Stimulated activated CD4-positive, alpha-beta T cell treated with anti-CD3 and anti-CD28 coated beads, Interleukin-4, amount 100 ng/mL, for 4 hours (primary cell): ENCODE measurements at places on chromosomes 6 and 20.

- no peak for DNase-seq
Observed at GRCh38 chr6:38193051-38193450, 373.5 kb downstream of the ZFAND3 start.

- DNase-seq = no peak
Observed at GRCh38 chr6:43887906-43888683, 118.1 kb downstream of the VEGFA start.

DNA sequence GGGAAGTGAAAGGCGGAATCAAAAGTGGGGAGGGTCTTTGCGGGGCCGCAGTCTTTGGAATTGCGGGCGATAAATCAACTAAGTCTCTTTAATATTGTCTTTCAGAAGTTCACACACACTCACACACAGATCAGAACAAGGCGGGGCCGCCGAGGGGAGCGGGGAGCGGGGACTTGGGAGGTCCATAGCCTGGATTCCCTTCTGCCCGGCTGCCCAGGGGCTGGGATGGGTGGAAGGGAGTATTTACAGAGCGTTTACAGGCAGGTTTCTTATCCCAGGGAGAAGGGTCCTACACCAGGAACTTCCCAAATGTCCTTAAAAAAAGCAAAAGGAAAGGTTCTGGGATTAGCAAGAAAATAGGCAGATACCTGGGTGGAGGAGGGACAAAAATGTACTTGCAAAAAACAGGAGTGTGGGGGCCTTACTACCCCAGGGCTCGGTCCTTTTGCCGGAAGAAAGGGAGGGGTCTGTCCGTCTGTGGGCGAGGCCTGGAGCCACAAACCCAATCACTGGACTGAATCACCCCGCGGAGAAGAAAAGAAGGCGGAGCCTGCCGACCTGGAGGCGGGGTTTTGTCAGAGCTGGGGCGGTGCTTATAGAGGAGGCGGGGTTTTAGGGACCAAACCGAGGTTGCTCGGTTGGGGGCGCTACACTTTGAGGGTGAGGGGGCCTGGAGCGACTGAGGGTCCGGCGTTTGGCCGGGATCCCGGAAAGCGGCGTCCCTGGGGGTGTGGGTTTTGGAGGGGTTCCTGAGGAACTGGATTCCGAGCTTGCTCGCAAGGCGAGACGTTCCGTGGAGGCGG lies 3.2 kb downstream of the PRRT1 start:
- peak; percentile 62 for DNase-seq

GRCh38 chr20:23412026-23412425 lies 9.3 kb downstream of the NAPB start:
- DNase-seq = no peak

DNA sequence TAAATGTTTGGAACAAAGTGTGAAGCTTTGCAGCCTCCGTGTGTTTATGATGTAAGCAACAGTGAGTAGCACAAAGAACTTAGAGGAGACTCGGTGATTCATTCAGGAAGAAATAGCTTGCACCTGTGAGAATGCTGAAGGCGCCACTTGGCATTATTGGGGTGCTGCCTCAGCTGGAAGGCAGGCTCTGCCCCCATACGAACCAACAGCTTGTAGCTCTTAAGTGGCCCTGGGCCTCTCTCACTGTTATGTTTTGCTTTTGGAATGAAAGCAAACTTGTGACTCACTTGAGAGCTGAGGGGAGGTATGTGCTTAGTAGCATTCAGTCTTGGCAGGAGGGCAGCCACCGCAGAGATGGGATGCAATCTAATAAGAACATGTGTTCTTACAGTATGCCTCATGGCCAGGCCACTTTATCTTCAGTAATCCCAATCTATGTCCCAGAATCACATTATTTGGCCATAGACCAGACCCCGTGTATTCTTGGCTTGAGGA lies 310.7 kb downstream of the EYA4 start:
- DNase-seq = no peak

GRCh38 chr6:55941702-55942101 lies 66.3 kb upstream of the BMP5 start:
- no peak for DNase-seq

DNA sequence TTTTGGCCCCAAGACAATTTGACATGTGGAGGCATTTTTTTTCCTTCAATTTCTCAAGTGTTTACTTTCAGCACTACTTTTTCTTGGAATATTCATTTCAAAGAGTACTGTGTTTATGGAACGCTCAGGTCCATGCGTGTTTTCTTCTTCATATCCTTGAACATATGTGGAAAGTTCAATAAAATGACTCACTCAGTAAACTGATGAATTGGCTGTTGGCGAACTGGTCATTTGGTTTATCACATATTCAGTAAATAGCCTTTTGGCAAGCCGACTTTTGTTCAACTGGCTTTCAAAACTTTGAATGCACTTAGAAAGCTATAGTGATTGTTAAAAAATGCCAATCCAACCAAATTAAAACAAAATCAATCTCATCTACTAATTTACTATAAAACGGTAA lies 964.6 kb upstream of the SLC35B3 start:
- no peak for DNase-seq

DNA sequence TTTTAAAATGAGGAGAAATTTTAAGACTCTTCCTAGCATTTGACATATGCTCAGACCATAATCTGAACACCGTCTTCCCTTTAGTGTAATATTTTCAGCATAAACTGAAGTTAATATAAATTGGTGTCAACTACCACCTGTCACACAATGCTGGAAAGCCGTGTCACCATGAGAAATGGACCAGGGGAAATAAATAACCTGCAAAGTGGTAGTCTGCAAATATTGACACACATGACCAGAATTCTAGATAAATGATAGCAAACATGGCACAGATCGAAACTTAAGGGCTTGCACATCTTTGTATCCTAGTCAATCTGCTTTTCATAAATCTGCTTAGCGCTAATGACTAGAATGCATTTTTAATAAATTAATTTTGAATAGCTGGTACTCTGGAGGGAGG lies 191.9 kb downstream of the CD83 start:
- no peak for DNase-seq

DNA sequence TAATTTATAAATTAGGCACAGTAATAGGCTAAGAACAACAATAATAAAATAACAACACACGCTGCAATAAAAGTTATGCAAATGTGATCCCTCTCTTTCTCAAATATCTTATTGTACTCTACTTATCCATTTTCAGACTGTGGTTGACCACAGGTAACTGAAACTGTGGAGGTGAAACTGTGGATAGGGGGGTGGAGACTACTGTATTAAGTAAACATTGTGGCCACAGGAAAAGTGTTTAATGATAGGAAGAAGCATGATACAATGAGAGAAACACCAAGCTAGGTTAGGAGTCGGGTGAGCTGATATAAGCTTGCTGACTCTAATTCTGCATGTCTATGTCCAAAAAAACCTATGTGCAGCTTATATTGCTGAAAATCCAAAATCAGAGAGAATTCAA lies 23.0 kb downstream of the NHLRC1 start:
- DNase-seq = no peak

DNA sequence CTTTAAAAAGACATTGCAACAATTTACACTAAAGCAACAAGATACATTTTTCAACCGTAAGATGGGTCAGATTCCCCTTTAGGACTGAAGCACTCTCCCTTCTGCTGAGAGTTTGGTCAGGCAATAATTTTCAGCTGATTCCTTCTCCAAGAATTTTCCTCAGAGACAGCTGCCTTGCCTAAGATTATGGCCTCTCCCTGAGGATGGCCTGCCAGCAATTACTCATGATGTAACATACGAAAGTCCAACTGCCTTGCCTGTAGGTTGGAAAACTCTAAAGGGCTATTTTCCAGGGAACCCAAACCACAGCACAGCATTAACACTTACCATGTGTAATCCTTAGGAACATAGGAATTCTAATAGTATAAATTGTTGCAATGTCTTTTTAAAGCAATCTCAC lies 229.1 kb upstream of the FLRT3 start:
- no peak for DNase-seq

DNA sequence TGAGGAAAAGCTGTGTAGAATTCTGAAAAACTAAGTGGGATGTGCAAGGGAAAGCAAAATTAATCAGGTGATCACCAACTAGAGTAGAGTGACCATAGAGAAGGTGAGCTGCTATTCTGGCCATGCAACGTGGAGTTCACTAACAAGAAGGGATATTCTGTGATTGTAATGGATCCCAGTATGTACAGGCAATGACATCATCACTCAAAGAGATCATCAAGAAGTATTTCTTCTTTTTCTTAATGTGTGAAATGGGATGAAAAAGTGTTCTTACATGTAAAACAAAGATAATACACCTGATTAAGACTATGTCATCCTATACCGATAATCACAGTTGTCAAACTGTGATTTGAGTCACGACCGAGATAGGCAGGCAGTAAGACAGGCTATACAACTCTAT lies 101.2 kb downstream of the SMPDL3A start:
- DNase-seq = no peak

DNA sequence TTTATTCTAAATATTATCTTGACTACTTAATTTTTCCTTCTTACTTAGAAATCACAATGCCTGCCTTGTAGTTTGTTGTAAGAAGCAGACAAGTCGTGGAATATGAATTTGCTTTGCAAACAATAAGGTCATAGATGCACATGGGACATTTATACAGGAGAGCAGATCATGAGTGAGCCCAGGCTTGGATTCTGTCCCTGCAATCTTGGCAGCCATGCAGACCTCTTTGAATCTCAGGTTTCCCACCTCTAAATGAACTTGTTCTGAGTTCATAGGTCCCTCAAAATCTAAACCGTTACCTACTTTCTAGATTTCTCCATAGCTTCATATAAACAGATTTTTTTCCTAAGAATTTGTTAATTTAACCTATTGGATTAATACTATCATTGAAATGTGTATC lies 19.5 kb downstream of the KIAA0408 start:
- no peak for DNase-seq

DNA sequence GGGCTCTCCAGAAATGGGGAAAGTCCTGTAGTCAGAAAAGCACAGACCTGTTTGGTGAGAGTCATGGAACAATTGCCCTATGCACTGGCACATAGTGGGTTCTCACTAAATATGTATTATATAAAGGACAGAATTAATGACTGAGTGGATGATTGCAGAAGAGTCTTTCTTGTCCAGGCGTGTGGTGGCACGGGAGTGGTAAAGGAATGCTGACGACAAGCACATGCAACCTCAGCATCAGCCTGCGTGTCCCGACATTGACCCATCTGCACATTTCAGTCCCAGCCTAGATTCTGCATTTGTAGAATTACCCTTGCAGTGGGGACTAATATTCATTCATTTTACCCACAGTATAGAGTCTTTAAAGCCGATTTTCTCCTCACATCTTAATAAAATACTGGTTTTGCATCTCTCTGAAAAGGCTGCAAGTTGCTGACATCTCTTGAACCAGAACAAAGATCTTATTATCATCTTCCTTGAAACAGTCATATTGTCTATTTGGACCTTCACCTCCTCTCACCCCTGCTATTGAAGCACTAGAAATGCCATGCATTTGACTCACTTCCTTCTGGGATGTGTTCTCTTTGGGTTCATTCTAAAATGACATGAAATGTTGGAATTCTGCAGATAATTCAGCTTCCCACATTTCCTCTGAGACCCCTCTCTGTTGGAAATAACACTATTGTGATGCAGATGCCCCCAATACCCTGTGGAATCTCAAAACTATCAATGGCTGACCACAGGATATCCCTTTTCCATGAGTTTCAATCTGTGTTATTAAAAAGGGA lies 883.6 kb upstream of the FLRT3 start:
- no peak for DNase-seq

- no peak for DNase-seq
Observed at GRCh38 chr20:53896041-53896440, 174.4 kb downstream of the BCAS1 start.

GRCh38 chr20:39164642-39165041 lies 202.5 kb downstream of the DHX35 start:
- no peak for DNase-seq

DNA sequence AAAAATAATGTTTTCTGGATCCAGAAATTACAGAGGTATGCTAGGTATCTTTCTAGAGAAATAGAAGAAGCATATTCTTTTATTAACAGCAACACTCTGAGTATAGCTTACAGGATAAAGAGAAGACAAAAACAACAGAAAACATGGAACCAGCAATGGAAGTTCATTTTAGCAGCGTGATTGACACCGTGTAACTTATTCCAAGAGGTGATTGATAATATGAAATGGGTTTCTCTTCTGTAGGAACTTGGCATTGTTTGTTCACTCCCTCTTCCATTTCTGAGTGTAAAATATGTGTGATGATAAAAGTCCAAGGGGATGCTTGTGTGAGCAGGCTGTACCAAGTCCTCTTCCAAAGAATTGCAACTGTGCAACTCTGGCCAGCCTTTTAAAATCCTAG lies 303.0 kb downstream of the COL12A1 start:
- DNase-seq = no peak

DNA sequence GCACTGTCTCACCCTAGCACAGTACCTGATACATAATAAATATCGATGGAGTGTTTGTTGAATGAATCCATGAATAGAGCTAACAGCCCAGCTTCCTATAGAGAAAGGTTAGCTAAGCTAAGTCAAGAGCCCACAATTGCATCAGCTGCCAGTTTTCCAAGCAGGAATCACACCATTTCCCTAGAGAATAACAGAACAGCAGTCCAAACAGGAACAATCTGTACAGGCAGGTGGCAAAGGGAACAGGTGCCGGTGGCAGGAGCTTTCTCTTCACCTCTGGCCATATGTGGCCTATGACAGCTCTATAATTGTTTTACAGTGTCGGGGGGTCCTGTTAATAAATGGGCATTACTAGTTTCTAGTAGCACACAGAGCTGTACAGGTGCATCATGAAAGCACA lies 38.8 kb downstream of the ISM1 start:
- DNase-seq = no peak

- no peak for DNase-seq
Observed at GRCh38 chr6:30876039-30876730, 8.1 kb upstream of the DDR1 start.

- DNase-seq = no peak
Observed at GRCh38 chr6:116761779-116762178, 3.7 kb downstream of the FAM162B start.

DNA sequence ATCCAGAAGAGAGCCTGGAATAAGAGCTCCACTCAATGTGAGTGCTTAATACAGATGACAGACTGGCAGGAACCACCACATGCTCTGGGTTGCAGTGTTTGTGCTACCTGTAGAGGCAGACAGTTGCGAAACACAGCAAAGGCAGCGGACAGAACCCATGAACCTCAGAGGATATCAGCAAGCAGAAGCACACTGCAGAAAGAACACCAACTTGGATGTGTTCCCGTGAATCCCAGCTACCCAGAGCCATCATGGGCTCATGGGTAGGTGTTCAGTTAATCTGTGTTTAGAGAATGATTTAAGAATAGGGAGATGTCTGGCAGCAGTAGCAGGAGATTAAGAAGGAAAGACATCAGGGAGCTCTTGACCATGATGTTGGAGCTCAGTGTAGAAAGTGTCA lies 133.3 kb upstream of the FOXQ1 start:
- DNase-seq = no peak

GRCh38 chr6:39090036-39090435 lies 24.9 kb downstream of the SAYSD1 start:
- no peak for DNase-seq
